ENCODE measurements at places on chromosomes 4 and X.

DNA sequence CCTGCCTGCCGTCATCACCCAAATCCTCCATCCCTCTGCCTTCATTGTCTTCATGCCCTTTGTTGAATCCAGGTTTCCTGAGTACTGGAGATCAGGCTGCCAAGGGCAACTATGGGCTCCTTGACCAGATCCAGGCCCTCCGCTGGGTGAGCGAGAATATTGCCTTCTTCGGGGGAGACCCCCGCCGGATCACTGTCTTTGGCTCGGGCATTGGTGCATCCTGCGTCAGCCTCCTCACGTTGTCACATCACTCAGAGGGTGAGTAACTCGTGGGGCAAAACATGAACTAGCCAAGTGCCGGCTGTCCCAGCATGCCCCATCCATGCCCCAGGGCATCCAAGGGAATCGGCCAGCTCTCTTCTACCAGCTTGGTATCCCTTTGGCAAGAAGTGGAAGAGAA, 19.4 kb downstream of the NLGN3 start:
- no peak for DNase-seq

DNA sequence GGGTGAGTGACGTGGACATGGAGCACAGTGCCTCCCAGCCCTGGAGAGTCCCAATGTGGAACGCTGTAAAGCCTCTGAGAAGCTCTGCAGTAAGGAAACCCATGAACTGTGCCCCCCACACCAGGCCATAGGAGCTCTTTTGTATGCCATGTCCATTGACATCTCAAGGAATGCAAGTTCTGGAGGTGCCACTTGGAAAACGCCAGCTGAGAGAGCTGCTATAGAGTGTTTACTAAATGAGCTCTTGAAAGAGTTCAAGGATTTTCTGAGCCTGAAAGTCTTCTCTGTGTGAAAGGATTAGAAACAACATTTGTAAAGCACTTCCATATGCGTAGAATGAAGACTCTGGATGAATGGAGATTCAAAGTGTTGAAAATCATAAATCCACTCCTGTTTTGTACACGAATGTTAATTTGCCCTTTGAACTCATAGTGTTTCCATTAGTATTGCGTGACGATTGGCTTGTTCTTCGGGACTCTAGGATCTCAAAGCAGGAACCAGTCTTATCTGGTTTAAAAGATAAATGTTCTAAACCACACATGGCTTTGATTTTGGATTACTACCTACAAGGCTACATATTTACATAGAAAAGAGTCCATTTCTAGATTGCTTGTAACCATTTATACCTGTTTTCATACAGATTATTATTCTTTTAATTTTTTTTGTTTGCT, 41.8 kb upstream of the STOX2 start:
- DNase-seq, result no peak

GRCh38 chrX:23497919-23498318, 163.3 kb downstream of the PTCHD1 start:
- no peak for DNase-seq

GRCh38 chrX:96693407-96693806, 8.8 kb downstream of the DIAPH2 start:
- no peak for DNase-seq

DNA sequence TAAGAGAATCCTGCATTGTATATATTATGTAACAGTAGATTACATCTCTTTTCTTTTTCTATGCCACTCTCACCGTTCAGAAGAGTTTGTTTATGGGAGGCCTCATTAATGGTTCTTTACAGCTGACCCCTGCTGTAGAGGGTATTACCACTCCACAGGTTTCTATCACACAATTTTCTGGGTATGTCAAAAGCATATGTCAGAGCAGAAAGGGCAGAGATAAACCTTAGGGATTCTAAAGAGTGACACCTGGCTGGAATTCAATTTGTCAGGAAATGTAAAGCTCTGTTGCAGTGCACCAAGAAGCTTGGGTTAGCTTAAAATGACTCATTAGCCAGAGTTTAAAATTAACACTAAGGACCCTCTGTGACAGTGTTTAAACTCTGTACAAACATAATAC, 658.7 kb downstream of the PCDH18 start:
- DNase-seq, result no peak

DNA sequence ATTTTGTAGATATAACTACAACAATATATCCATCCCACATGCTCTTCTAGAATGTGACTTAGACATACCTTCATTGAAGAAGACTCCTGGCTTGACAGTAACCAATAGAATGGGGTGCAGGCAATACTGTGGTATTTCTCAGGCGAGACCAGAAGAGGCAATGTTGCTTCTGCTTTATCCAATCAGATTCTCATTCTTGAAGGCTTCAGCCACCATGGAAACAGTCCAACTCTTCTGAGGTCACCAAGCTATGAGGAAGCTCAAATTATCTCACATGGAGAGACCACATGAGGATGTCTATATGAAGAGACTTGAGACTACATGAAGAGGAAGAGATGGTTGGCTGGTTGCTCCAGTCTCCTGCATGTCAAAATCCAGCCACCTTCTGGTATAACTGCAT, 469.9 kb downstream of the PCDH10 start:
- no peak for DNase-seq

DNA sequence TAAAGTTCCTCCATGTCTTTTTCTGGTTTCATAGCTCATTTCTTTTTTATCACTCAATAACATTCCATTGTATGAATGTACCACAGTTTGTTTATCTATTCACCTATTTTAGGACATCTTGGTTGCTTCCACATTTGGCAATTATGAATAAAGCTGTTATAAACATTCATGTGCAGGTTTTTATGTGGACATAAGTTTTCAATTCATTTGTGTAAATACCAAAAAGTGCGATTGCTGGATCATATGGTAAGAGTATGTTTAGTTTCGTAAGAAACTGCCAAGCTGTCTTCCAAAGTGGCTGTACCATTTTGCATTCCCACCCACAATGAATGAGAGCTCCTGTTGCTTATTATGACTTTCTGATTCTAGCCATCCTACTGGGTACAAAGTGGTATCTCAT, 36.3 kb upstream of the ZFX start:
- no peak for DNase-seq

DNA sequence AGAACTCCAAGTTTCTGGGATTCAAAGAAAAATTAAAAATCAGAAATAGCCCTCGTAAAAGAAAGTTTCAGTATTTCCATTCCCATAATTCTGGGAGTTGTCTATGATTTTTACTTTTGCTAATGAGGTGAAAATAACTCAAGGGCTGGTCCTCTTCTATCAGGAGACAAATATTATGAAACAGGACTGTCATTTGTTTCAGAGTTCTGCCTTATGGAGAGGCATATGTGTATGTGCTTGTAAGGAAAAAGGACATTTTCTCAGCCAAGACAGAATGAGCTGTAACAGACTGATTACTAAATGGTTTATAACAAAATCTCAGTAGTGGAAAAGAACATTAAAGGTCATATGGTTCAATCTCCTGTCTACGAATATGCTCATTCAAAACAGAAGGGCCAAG, 59.0 kb upstream of the TAB3 start:
- no peak for DNase-seq

DNA sequence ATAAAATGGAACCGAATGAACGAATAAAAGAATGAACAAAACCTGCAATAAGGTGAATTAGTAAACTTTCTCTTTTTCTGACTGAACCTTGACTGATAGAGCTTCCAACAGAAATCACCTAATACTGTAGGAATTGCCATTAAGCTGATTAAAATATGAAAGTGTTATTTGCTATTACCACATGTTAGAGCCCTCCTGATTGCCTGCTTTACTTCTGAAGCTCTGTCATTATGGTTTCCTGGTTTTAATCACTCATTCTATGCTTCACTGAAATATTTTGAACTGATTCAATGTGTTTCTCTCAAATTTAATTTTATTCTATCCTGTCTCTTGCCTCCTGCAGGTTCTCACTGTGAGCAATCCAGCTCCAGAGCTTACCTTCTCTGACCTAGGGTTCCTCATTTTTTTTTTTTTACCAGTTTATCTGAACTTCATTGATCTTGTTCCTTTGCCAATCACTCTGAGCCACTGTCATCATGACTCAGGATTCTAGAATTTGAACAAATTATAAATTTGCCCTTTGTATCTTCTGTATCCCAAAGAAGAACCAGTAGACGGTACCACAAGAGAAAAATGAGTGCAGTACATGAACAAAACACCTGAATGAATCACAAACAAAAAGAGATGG, 48.1 kb upstream of the UGT2B15 start:
- DNase-seq, result no peak

GRCh38 chr4:48779095-48779997, 733 bp downstream of the FRYL start:
- peak; percentile 53 for DNase-seq

- DNase-seq, result no peak
Measured at GRCh38 chr4:13302876-13303275, 181.3 kb downstream of the RAB28 start.

- DNase-seq, result no peak
Measured at GRCh38 chrX:153516073-153516472, 1.4 kb upstream of the ATP2B3 start.

DNA sequence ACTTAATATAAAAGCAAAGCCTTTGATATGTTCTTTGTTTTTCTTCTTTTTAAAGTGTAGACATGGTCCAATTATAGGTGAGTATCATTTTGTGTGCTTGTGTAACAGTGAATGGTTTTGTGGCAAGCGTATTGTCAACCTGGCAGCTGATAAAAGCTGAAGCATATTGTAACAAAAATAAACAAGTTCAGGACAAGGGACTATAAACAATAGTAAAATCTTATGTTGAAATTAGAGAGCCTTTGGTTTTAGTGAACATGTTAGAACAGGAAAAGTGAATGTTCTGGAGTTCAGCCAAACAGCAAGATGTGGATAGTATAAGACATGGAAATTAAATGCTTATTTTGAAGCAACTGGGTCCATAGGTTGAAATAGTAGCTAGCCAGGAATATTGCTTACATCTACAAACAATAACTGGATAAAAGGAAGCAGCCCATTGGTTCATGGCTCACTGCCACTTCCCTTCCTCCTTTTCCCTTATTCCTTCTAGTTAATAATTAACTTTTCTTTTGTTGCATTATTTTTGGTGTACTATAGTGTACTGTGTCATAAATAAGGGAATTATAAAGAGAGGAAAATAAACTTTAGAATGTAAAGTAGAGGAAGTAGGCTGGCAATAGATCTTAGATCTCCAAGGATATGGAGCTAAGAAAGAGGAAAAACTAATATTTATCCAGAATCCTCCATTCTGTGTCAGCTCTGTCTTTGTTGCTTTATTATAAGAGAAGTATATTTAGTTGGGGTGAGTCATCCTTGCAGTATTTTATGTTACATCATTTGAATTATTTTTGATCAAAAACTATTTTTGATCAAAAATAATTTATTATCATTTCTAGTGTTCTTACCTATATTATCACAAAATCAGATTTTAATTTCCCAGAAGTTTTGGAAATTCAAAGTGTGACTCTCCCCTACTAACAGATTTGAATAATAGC, 65.6 kb downstream of the MRPL1 start:
- DNase-seq, result no peak

DNA sequence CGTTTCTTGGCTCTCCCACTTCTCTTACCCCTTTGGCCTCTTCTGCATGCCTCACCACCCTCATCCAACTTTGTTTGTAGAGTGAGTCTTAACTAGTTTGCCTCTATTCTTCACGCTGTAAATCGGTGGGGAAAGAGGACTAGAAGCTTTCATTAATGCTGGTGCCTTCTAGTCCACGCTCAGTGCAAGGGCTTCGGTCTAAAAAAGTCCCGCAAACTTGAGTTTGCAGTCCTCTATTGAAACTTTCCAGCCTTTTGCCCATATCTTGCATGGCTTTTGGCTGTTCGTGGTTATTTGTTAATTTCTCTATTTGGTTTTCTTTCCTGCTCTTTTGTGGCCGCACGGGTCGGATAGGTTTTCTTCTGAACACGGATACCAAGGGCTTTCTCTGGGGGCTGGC, 868 bp downstream of the DACH2 start:
- no peak for DNase-seq

DNA sequence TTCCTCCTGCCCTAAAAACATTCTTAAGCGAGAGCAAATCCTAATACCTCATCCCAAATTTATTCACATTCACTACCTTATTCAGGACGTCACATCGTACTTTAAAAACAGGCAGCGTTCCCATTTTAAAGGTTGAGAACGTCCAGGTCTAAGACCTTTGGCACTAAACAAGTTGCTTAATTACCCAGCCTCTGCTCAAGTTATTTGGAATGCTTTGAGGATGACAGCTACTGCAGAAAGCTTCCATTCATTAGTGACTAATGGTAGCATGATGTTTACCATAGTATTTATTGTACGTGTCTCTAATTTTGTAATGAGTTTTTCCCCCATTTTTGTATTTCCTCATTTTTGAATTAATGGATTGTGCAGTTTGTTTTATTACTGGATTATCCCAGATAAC, 1.5 kb downstream of the USP38 start:
- no peak for DNase-seq

- DNase-seq, result no peak
Measured at GRCh38 chr4:100982345-100982744, 365.0 kb downstream of the PPP3CA start.

DNA sequence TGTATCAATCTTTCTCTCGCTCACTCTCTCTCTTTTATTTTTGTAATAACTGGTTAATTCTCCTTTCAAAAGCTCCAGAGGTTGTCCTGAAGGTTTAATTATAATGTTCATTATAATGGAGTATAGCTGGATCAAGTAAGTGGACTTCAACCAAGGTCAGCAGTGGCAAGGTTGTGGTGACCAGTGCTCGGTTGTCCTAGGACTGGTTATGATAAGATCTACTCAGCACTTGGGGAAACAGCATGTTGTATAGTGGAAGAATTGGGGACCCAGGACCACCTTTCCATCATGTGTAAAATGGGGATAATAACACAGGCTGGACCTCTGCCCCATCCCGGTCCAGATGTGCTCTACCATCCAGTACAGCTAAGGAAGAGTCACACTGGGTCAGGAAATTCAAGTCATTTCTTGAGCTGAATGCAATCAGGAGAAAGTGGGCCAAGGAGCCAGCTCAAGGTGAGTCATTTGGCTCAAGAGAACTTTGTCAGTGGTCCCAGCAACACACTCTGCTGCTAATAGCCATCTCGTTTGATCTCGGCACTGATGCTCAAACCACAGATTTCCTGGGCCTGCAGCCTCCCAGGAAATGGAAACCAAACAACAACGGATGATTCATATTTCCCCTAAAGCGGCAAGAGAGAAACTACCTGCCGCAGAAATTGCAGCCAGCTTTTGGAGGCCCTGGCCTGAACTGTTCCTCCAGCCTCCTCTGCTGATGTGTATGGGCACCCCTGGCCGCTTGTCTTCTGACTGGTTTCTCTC, 123.6 kb upstream of the RBPJ start:
- peak; percentile 21 for DNase-seq

DNA sequence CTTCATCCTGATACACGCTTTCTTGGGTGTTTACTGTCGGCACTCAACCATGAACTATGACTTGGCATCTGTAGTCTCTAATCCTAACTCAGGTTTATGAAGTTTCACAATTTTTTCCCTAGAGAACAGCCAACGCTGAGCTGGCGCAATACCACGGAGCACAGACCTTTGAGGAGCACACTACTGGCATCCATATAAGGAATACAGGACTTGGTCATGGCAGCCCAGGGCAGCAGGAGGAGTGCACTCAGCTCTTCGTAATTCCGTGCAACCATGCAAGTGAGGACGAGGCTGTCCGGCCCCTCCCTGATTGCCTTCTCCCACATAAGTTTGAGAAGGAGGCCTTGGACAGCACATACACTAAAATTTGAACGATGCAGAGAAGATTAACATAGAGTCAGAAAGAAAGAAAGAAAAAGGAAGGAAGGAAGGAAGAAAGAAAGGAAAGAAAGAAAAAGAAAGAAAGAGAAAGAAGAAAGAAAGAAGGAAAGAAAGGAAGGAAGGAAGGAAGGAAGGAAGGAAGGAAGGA, 41.0 kb upstream of the PDLIM5 start:
- DNase-seq, result no peak

- no peak for DNase-seq
Measured at GRCh38 chrX:127708155-127708554, 344.0 kb downstream of the ACTRT1 start.

- DNase-seq, result no peak
Measured at GRCh38 chrX:12447448-12448064, 309.3 kb downstream of the FRMPD4 start.
